ENCODE measurements at places on chromosomes 2 and 18.

- peaks cover 18% of the 10 kb centered on the region for H3K27me3 ChIP-seq
- H3K4me1 ChIP-seq: peaks cover 51% of the 10 kb centered on the region
- peak overlapping the region; percentile 61 for H3K27ac ChIP-seq
- H3K36me3 ChIP-seq: peaks cover 15% of the 10 kb centered on the region
Measured at GRCh38 chr2:85231468-85231805, 96.4 kb downstream of the TGOLN2 start.

- no peak for DNase-seq
- H3K4me1 ChIP-seq: no peaks in the 10 kb centered on the region
- peaks cover 1% of the 10 kb centered on the region for H3K36me3 ChIP-seq
- no peak overlapping the region for H3K4me3 ChIP-seq
- peaks cover 2% of the 10 kb centered on the region for H3K27me3 ChIP-seq
- H3K27ac ChIP-seq: no peak overlapping the region
Measured at GRCh38 chr2:181697571-181697970, 17.3 kb upstream of the NEUROD1 start.

DNA sequence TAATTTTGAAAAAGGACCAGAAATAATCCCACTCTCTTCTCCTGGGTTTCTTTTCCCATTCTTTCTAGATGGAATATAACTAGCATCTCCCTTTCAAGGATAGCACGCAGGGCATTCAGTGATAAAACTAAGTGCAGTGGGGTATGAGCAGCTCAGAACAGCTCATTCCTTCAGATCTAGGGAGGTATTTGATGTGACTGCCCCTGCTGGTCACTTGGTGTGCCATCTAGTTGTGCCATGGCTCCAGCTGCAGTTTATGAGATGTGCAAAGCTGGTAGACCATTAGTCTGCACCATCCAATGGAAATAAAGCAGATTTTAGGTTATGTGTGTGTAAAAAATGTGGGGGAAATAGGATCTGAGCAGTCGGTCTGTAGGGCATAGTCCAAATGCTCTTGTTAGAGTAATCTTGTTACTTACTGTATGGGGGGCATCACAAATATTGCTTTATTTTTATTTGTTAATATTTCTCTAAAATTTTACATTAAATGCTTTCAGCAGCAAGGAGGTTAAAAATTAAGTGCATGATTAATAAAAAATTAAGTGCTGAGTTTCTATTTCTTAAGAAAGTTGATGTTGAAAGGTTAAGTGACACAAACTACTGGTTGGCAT is 38.9 kb downstream of the CTAGE1 start:
- no peaks in the 10 kb centered on the region for H3K36me3 ChIP-seq
- H3K4me3 ChIP-seq: no peak overlapping the region
- H3K4me1 ChIP-seq: no peaks in the 10 kb centered on the region
- no peak overlapping the region for H3K27ac ChIP-seq
- peaks cover 1% of the 10 kb centered on the region for H3K27me3 ChIP-seq

DNA sequence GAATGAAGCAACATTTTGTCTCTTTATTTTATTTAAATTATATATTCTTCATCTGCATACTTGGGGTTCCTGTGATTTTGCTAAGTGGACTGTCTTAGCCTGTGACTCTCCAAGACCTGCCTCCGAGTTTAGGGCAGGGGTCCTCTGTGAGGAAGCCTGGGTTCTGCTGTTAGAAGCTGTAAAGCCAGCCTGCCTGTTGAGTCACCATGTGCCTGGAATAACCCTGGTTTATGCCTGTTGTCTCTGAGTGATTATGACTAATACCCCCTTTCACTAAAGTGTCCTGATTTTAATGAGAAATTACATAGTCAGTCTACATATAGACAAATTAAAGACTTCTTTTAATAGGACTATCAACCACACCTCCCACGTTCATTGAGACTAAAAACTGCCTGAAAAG is 369.1 kb downstream of the ZNF521 start:
- DNase-seq: no peak
- H3K36me3 ChIP-seq: no peaks in the 10 kb centered on the region
- peaks cover 1% of the 10 kb centered on the region for H3K27me3 ChIP-seq
- H3K4me1 ChIP-seq: peaks cover 27% of the 10 kb centered on the region

DNA sequence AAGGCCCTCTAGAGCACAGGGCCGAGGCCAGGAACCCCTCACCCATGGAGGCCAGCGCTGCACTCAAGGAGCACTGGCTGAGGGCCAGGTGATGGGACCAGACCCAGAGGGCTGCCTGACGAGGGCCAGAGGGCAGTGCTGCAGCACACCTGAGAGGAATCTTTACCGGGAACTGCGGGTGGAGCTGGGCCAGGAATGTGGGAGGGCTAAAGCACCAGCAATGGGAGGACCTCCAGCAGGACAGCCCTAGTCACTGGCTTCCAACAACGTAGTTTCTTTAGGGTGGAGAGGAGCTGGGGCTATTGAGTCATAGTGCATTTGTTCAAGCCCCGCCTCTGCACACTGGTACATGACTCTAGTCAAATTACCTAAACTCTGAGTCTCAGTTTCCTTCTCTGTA is 143.4 kb downstream of the TMEM17 start:
- H3K27me3 ChIP-seq: no peaks in the 10 kb centered on the region
- peaks cover 16% of the 10 kb centered on the region for H3K4me1 ChIP-seq
- no peak for DNase-seq
- H3K36me3 ChIP-seq: no peaks in the 10 kb centered on the region
- H3K4me3 ChIP-seq: no peak overlapping the region

- no peak overlapping the region for H3K4me3 ChIP-seq
- H3K27ac ChIP-seq: no peak overlapping the region
- H3K36me3 ChIP-seq: no peaks in the 10 kb centered on the region
- no peaks in the 10 kb centered on the region for H3K27me3 ChIP-seq
- no peak for DNase-seq
- H3K4me1 ChIP-seq: no peaks in the 10 kb centered on the region
Measured at GRCh38 chr2:108906403-108907077, 82.5 kb downstream of the EDAR start.

GRCh38 chr2:71646028-71646427 is 192.7 kb downstream of the DYSF start:
- no peak for DNase-seq
- H3K36me3 ChIP-seq: peaks cover 58% of the 10 kb centered on the region
- H3K4me1 ChIP-seq: no peaks in the 10 kb centered on the region
- H3K27ac ChIP-seq: no peak overlapping the region
- peaks cover 3% of the 10 kb centered on the region for H3K27me3 ChIP-seq

DNA sequence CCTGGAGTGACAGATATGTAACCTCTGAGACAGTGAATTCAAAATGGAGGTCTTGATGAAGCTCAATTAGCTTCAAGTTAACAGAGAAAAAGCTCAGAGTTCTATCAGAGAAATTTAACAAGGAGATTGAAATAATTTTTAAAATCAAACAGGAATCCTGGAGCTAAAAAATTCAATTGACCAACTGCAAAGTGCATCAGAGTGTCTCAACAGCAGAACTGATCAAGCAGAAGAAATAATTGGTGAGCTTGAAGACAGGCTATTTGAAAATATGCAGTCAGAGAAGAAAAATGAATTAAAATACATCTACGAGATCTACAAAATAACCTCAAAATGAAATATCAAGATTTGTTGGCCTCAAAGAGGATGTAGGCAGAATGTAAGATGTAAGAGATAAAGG is 30.4 kb upstream of the BMP10 start:
- no peaks in the 10 kb centered on the region for H3K36me3 ChIP-seq
- no peak overlapping the region for H3K27ac ChIP-seq
- no peak overlapping the region for H3K4me3 ChIP-seq
- H3K27me3 ChIP-seq: peaks cover 1% of the 10 kb centered on the region
- H3K4me1 ChIP-seq: peaks cover 2% of the 10 kb centered on the region
- no peak for DNase-seq

DNA sequence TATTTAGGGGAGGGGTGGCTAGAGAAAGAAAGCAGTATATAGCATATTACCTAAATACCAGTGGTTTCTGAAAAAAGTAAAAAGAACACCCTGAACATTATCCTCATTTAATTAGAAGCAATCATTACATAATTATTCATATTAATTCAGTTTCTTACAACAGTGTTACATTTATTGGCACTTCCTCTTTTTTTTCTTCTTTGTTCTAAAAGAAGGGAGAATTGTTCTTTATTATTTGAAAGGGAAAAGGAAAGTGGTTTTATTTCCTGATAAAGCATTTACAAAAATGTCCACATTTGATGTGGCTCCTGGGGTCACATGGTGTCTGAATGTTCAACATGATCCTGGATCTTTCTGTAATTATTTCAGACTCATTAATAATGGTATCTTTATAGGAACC is 254.9 kb upstream of the ZEB2 start:
- H3K27ac ChIP-seq: no peak overlapping the region
- DNase-seq: no peak
- no peaks in the 10 kb centered on the region for H3K27me3 ChIP-seq
- peaks cover under 1% of the 10 kb centered on the region for H3K4me1 ChIP-seq

DNA sequence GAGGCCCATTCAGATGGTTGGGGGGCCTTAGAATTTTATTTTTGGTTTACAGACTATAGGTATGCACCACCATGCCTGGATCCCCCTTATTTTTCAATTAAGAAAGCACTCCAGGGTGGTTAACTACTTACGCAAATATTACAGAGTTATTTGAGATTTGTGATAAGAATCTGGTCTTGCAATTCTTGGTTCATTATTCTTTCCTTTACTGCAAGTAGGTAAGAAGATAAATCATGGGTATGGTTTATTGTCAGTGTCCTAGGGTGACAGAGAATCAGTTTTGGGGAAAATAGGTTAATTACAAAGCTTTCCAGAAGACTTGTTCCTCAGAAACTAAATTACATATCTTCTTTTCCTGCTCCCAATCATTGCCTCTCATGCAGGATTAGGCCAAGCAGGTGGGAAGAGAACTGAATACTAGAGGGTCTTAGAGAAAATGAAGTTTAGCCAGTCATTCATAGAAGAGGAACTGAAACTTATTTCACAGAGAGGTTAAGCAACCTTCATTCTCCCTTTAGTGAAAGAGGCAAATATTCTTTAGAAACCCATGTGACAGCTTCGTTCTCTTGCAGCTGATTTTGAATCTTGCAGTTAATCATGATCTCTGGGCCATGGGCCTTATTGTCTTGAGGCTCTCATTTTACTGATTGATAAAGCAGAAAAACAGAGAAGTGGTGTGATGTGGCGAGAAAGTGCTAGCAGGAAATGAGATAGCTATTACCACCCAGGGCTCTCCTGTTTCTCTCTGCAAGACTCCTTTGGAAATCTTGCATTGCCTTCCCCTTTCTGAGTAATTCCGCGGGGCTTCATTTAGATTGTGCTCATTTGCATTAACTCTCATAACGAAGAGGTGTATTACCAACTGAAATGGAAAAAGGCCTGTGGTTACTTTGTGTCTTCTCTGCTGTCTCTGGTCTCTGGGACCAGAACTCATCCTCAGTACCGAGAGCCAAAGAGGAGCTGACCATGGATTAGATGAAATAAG is 44.8 kb upstream of the ARHGAP25 start:
- no peaks in the 10 kb centered on the region for H3K36me3 ChIP-seq
- H3K4me3 ChIP-seq: no peak overlapping the region
- H3K27ac ChIP-seq: no peak overlapping the region
- H3K27me3 ChIP-seq: no peaks in the 10 kb centered on the region

- no peaks in the 10 kb centered on the region for H3K4me1 ChIP-seq
- DNase-seq: no peak
- peaks cover 2% of the 10 kb centered on the region for H3K27me3 ChIP-seq
- H3K4me3 ChIP-seq: no peak overlapping the region
Measured at GRCh38 chr2:58401936-58402335, 160.8 kb upstream of the FANCL start.

DNA sequence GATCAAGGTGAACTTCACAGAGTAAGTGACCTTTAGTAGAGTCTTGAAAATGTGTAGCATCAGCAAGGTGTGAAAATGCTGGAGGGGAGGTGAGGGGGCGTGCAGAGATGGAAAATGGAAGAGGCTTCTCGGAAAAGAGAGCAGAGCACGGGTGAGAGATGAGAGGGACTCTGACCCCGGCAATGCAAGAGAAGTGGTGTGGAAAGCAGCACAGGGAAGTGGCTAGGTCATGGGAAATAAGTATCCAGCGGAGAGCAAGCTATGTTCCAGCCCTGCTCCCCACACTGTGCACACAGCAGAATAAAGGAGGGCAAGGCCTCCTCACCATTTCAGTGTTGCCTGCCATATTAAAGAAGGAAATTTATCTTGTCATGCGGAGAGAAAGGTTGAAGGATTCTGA is 241.7 kb upstream of the DOK6 start:
- DNase-seq: no peak
- no peaks in the 10 kb centered on the region for H3K27me3 ChIP-seq
- peaks cover 12% of the 10 kb centered on the region for H3K4me1 ChIP-seq

- no peaks in the 10 kb centered on the region for H3K4me1 ChIP-seq
- H3K27me3 ChIP-seq: peaks cover 5% of the 10 kb centered on the region
- H3K27ac ChIP-seq: no peak overlapping the region
- H3K36me3 ChIP-seq: no peaks in the 10 kb centered on the region
Measured at GRCh38 chr2:239553376-239554000, 152.7 kb upstream of the HDAC4 start.

DNA sequence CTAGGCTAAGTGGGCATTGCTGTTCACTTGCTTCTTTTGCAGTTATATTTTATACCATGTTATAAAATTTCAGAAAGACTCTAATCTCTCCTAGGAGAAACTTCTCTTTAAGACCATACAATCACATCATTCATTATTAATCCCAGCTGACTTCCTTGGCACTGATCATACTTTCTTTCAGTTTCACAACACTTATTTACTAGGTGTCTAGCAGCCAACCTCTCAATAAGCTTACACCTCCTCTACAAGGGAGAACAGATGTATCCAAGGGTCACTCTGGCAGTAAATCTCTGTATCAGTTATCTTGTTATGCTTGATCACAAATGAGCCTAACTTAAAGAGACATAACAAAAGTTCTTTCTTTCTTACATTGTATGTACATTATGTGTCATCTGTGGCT is 69.8 kb upstream of the EPB41L5 start:
- no peak overlapping the region for H3K4me3 ChIP-seq
- H3K4me1 ChIP-seq: no peaks in the 10 kb centered on the region
- peaks cover 3% of the 10 kb centered on the region for H3K36me3 ChIP-seq
- DNase-seq: no peak
- no peaks in the 10 kb centered on the region for H3K27me3 ChIP-seq

DNA sequence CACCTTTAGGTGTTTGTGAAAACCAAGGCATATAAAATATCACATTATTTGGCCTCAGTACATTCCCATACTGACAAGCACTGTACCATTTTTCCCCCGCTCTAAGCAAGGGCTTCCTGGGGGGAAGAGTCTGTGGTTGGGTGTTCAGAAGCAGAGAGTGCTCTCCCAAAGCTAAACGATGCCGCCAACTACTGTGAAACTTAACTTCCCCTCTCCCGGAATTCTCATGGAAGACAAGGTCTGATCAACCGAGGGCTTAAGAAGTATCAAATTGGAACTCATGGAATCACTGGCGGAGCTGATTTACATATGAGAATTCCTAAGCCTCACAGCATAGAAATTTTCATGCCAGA is 433 bp upstream of the MFF start:
- no peak for DNase-seq
- peaks cover 9% of the 10 kb centered on the region for H3K27me3 ChIP-seq
- H3K4me1 ChIP-seq: peaks cover 18% of the 10 kb centered on the region
- peak overlapping the region; percentile 86 for H3K27ac ChIP-seq
- peaks cover 13% of the 10 kb centered on the region for H3K36me3 ChIP-seq

DNA sequence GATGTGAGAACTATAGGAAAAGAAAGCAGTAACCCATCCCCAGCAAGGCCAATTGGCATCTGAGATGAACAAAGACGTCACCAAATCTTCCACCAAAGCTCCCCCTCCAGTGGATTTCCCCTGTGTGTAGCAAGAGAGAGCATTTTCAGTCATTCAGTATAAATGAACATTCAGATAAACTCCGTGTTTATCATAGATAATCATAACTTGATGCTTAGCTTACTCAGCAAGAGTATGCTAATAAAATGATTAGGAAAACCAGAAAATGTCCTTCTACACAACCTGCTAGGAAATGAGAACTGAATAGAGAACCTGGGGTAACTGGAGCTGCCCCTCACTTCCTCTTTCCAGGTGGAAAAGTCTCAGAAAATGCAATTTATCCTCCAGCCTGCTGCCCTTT is 198.0 kb upstream of the CCDC150 start:
- DNase-seq: no peak
- no peaks in the 10 kb centered on the region for H3K36me3 ChIP-seq
- no peaks in the 10 kb centered on the region for H3K27me3 ChIP-seq
- no peak overlapping the region for H3K4me3 ChIP-seq
- peaks cover 20% of the 10 kb centered on the region for H3K4me1 ChIP-seq
- H3K27ac ChIP-seq: no peak overlapping the region
